Smooth muscle cell of the brain vasculature (primary cell): ENCODE measurements at places on chromosomes 6 and 20.

GRCh38 chr6:125584468-125584939 is 164.9 kb upstream of the HEY2 start:
- peak; percentile 97 for DNase-seq

- DNase-seq, result no peak
Measured at GRCh38 chr6:169626169-169626568, 75.7 kb downstream of the WDR27 start.

GRCh38 chr6:111791415-111791814 is 81.8 kb downstream of the FYN start:
- DNase-seq, result no peak

GRCh38 chr6:101294051-101294638 is 99.4 kb upstream of the GRIK2 start:
- no peak for DNase-seq

DNA sequence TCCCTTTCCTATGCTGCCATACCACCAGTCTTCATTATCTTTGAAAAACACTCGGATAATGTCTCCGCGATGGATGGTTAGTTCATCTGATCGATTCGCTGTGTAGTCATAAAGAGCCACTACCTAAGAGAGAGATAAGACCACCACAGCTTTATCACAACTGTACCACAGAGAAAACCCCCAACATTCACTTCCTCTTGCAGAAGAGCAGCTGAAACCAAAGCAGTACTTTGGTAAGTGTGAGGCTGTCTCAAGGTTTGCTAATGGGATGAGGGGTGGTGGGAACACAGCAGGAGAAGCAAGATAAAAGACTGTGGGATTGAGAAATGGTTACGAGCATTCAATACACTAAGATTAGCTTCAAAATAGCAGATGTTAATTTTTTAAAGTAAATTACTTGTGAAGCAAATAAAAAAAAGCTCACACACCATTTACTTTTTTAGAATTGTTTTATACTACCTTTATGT is 142.1 kb downstream of the MYB start:
- no peak for DNase-seq

DNA sequence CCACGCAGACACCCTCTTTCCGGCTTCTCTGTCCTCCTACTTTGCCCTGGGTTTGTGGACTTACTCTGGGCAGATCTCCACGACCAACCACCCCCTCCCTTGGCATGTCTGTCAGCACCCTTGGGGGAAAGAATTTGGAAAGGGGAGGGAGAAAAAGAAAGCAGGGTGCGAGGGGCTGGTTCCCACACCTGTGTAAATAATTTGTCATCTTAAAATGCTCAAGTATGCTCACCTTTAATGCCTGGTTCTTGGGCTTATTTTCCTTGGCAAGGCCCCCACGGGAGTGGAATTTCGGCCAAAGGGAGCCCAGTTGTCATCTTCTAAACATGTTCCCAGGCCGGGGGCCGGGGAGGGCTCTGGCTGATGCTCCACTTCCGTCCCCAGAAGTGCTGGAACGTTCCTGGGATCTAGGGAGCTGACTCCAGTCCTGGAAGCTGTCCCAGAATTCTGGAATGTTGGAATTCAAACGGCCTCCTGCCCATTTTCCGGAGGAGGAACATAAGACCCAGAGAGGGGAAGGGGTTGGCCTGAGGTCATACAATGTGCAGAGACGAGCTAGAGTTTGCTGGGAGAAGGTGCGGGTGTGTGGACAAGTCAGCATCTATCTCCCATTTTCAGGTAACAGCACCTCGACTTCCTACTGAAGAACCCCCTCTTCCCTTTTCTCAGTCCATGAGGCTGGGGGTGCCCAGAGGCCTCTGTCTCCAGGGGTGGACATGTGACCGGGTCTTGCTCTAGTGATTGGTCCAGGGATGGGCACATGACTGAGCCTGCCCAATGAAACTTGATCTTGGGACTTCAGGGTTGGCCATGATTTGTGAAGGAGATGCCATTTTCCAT is 122.3 kb downstream of the CEBPB start:
- DNase-seq, result no peak

GRCh38 chr20:22974354-22974753 is 60.8 kb upstream of the SSTR4 start:
- no peak for DNase-seq

DNA sequence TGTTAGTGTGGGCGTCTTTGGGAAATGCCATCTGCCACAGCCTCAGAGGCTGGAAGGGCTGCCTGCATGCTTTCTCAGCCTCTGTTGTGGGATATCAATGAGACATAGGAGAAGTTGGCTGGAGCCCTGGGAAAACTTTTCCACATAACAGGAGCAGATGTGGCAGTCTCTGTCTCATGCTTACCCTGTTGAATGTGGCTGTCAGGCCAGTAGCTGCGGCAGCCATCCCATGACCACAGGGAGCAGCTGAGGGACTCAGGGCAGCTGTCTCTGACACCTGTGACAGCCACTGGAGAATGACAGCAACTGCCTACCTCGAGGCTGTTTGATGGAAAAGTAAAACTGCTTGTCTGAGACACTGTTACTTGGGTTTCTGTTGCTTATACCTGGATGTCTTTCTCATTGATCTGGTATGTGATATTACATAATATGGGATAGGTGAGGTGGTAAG is 64.4 kb downstream of the TULP4 start:
- DNase-seq, result no peak

GRCh38 chr6:15969236-15969778 is 159.6 kb upstream of the MYLIP start:
- DNase-seq, result no peak

DNA sequence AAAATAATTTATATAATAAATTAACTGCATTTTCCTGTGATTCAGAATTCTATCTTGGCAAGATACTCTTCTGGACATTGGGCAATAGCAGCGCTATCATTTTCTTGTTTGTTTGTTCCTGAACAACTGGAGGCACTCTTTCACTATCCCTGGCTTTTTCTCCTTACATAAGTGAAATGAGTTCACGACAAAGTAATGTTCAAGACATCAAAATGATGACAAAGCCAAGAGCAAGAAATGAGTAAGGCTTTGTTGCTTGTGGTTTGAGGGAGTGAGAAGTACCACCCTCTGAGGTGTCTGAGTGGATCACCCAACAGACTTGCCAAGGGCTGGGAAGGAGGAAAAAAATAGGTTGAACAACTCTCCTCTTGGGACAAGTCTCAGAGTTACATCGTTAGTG is 466.6 kb upstream of the JAG1 start:
- peak; percentile 54 for DNase-seq

DNA sequence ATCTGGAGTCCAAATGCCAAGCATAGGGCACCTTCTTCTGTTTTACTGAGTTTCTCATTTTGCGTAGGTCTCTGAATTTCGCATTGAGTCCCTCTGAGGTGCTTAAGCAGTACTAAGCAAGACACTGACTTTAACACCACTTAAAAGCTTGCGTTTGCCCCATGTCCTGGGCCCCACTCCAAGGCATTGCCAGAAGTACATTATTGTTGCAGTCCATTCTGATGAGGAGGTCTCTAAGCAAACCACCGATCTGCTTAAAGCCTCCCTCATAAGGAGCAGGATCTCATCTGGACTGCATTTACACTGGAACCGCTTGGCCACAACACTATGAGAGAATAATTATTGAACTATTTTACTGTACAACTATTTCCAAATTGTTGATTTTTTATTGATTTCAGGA is 16.3 kb downstream of the BMP2 start:
- DNase-seq, result no peak

DNA sequence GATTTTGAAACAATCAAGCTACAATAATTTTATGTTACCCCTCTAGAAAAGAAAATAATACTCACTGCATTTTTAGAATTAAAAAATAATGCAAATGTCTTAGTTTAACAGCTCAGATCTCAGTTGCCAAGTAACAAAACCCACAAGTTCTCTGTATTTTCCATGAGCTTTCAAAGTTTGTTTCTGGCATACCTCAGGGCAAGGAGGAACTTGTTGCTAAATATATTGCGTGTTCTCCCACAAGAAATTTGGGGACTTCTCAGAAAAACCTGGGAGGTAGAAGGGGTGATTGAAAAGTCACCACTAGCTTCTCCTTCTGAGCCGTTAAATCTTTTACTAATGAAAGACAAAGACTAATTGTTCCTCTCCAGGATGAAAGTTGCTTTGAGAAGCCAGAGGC is 236.8 kb upstream of the MARCKS start:
- no peak for DNase-seq

GRCh38 chr6:151808371-151809241 is 1.1 kb downstream of the ESR1 start:
- no peak for DNase-seq

DNA sequence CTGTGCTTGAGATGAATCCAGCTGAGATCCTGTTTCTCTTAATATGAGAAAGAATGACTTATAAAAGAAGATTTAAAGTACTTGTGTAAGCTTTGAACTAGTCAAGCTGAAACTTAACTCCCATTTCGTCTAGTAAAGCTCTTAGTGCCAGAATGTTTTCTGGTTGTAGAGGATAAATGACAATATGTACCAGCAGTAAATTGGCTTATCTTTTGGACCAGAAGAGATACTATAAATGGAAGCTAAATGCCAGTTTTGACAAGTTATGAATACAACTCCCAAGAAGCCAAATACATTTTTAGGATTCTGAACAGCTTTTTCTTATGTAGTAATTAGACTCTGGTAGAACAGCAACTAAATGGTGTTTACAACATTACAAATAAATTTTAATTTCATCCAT is 608.7 kb downstream of the EYS start:
- DNase-seq, result no peak

- no peak for DNase-seq
Measured at GRCh38 chr6:107156617-107157016, 41.3 kb upstream of the BEND3 start.

DNA sequence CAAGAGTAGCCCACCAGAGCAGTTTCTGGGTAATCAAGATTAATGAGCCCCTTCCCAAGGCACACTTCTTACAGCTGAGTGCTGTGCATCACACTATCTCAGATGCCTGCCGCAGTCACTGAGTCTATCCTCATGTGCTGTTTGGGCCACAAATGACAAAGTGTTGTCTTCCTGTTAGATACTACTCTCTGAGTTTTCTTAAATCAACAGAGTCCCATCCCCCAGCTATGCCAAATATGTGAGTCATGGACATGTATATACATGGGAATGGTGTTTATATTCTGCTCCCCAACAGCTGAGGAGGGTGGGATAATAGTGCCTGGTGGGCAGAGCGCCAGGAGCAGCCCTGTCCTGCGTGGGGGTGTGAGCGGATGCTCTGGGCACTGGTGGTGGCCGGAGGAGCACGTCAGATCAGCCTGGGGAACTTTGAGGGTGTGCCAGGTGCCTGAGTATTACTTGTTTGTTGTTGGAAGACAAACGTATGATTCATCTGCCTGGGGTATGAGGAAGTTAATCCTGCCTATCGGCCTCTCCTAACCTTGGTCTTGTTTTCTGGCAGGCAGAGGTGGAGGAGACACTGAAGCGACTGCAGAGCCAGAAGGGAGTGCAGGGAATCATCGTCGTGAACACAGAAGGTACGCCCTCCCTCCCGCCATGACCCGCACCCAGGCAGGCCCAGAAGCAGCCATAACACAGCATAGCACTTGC is 9.6 kb downstream of the DYNLRB1 start:
- DNase-seq, result peak; percentile 90

- no peak for DNase-seq
Measured at GRCh38 chr6:16987996-16988395, 113.9 kb upstream of the STMND1 start.

GRCh38 chr20:51651921-51652549 is 109.5 kb upstream of the NFATC2 start:
- DNase-seq, result no peak

DNA sequence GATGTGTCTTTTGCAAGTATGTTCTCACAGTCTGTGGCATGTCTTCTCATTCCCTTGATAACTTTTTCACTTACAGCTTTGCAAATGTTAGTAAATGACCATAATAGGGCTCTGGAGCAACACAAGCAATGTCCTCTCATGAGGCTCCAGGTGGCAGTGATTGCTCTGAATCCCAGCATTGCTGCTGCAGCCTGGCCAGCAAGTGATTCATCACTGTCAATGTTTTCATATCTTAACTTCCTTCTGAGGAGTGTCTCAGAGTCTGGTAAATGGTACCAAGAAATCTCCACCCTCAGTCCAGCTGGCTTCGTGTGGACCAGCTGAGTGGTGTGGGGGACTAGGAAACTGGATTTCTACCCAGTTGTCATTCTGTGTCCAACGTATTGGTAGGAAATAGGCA is 139.6 kb downstream of the MYLK4 start:
- no peak for DNase-seq

- DNase-seq, result no peak
Measured at GRCh38 chr6:147322299-147323162, 118.3 kb downstream of the STXBP5 start.

DNA sequence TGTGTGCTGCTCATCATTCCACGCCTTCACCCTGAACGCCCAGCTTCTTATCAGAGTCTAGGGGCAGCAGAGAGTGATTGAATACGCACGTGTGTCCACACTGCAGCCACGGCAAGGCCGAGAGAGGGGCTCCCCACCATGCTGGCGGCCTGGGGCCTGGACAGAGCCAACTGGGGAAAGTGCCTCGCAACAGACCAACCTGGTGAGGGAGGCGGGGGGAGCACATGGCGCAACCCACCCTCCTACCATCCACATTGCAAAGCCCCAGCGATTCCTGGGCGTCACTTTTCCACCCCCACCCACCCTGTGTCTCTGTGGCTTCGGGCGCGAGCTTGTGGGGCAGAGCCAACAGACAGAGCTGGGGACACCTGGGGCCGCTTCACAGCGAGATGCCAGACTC is 66.4 kb upstream of the DUSP22 start:
- DNase-seq, result no peak

DNA sequence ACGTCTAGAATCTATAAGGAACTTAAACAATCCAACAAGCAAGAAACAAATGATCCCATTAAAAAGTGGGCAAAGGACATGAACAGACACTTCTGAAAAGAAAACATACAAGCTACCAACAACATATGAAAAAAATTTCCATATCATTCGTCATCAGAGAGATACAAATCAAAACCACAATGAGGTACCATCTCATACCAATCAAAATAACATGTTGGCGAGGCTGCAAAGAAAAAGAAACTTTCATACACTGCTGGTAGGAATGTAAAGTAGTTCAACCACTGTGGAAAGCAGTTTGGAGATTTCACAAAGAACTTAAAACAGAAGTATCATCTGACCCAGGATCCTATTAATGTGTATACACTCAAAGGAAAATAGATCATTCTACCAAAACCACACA is 243.9 kb upstream of the RUNX2 start:
- DNase-seq, result no peak

DNA sequence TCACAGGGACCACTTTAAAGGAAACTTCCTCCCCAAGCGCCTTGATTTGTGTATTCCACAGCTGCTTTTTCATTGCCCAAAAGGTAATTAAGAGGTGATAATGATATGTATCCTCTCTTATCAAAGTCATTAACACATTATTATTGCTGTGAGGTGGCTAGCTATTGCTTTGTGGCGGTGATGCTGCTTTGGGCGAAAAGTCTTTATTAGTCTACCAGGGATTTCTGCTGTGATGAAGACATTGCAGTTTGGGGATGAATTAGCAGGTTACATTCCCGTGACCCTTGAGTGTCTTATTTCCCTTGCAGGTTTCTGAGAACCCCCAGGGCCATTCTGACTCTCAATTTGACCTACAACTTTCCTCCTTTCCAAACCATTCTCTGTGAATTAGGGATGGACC is 143.4 kb upstream of the SOX4 start:
- no peak for DNase-seq

GRCh38 chr20:50799176-50799889 is 4.5 kb downstream of the BCAS4 start:
- DNase-seq, result no peak
